Dorsolateral prefrontal cortex (tissue), 122 donors: ENCODE measurements at places on chromosomes 5 and 9.

DNA sequence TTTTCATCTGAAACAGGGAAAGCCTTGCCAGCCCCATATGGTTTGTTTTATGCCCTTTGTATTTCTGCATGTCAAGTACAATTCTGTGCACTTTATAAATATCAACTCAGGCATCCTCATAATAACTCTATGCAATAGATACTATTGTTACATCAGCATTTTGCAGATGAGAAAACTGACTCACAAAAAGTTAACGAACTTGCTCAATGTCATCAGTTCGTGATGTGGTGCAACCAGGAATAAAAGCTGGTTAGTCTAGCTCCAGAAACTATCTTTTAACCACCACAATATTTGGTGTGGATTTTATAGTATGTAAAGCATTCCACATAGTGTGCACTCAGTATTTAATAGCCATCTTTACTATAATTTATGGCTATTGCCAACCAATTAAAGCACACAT is 134.9 kb downstream of the MRPS30 start:
- no peak for DNase-seq

DNA sequence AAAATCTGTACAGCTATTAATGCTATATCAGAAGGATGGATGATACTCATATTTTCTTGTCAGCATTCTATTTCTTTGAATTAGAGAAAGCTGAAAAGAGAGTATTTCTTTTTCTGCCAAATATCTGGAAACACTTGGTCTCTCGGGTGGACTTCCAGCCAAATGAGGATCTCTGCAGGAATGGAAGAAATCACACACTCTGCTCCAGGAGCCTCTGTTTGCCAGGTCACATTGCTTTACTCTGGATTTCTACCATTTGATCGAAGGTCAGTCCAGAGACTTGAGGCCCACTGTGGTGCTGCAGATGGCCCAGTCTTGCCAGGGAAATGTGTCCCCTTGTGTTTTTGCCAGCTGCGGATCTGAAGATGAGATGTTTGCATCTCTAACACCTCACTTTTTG is 154.1 kb downstream of the PCSK1 start:
- DNase-seq, result no peak

GRCh38 chr9:91034976-91035824 is 233.6 kb downstream of the SYK start:
- no peak for DNase-seq

GRCh38 chr5:127650022-127650421 is 1.1 kb downstream of the CTXN3 start:
- DNase-seq, result no peak

DNA sequence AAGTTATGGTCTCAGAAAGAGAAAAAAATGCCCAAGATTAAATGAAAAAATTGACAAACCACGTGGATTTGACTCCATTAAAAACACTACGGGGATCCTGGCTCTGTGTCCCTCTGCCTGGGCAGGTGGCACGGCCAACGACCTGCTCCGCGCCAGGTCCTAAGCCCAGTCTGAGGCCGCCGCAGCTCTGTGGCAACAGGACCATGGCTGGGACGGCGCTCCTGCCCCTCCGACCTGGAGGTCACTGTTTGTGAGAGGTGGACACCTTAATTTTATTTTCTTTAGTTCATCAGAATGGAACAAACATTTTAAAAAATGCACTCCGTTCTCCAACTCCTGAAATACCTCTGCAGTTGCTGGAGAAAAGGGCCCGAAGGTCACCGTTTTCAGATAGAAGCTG is 369.4 kb downstream of the CDH9 start:
- DNase-seq, result no peak

GRCh38 chr5:33711094-33711679 is 180.6 kb downstream of the ADAMTS12 start:
- DNase-seq, result no peak

DNA sequence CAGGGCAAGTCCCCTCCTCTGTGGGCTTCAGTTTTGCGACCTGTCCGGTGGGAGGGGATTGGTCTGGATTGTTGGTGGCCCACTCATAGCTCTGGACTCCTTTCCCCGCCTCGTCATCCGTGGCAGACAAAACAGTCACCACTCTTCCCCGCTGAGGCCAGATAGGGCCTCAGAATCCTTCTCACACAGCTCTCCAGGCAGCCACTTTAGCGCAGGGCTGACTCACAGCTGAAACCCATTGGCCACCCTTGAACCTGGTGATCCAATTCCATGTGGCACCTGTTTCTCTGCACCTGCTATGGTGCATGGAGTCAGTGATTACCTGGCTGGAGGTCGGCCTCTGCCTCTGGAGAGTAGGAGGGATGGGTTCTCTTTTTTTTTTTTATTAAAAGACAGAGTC is 15.8 kb upstream of the CACFD1 start:
- no peak for DNase-seq

DNA sequence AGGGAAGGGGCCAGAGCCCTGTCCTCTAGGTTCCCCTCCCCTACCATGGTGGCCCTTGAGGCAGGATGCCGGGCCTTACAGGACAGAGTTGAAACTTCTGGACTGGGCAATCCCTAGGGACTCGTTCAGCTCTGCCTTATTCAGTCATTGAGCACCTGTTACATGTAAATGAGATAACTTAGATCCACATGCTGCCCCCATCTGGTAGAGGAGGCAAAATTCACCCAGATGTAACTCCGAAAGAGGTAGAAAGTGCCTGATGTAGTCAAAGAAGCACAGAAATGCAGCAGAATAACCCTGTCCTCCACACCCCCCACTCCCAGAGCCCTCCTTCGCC is 1.5 kb downstream of the GGTA1 start:
- DNase-seq, result no peak

GRCh38 chr5:90747175-90747574 is 188.6 kb downstream of the ADGRV1 start:
- no peak for DNase-seq

DNA sequence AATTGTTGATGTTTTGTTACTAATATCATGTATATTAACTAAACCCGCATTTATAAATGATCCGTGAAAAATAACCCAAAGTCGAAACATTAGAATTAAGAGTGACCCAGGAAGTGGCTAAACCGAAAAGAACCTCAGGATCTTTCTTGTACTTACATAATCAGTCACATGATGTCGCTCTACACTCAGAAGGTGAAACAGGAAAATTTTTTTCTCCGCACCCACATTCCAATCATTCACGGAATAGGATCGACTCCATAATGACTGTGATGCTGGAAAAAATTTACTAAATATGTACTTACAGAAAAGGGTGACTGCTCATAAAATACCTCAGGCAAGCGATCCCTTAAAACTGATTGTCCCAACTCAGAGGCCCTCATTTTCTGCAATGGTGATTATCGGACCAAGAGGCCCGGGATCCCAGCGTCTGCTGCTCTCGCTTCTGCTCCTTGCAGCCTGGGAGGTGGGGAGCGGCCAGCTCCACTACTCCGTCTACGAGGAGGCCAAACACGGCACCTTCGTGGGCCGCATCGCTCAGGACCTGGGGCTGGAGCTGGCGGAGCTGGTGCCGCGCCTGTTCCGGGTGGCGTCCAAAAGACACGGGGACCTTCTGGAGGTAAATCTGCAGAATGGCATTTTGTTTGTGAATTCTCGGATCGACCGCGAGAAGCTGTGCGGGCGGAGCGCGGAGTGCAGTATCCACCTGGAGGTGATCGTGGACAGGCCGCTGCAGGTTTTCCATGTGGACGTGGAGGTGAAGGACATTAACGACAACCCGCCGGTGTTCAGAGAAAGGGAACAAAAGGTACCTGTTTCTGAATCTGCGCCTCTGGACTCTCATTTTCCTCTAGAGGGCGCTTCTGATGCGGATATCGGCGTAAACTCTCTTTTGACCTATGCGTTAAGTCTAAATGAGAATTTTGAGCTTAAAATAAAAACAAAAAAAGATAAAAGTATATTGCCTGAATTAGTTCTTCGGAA is at the start of gene PCDHA12:
Gene PCDHA12 (plus strand): TSS at position 224 of the 981 bp plus-strand sequence. CDS start 165 bp downstream, at position 389.
- no peak for DNase-seq

DNA sequence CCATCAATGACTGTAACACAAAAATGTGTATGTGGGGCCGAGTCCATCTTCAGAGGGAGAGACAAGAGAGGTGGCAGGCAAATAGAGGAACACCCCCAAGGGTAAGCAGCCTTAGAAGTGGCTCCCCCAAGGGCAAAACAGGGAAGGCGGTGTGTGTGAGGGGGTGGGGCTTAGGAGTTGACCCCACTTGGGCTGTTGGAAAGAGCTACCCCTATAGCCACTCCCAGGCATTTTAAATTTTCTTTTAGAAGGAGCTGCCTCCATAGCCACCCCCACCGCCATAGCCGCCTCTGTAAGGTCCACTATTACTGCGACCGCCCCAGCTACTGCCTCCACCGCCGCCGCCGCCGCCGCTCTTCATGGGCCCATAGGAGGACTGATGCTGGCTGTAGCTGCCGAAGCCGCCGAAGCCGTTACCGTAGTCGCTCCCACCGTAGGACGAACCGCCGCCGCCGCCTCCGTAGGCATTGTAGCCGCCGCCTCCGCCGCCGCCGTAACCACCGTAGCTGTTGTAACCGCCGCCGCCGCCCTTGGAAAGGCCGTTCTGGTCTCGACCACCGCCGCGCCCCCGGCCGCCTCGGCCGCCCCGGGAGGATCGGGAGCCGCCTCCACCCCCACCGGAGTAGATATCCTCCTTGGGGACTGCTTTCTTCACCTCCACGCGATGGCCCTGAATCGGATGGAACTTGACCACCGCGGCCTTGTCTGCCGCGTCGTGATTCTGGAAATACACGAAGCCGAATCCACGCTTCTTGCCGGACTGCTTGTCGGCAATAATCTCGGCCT is 1.1 kb downstream of the HNRNPA0 start:
- DNase-seq, result peak; percentile 46

DNA sequence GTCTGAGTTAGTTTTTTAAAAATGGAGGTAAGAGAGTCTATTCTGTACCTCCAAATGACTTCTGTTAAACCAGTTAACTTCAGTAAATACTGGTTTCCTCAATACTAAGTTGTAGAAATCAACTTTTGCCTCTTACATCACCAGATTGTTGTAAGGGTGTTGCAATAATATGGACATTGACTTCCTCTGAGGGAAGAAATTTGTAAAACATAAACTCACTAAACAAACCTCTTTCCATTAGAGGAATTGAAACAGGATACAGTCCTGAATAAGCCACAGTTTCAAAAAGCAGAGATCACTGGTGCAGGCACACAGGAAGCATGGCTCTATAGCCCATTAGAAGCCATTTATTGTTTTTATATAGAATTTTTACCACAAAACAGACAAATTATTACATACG is 32.7 kb upstream of the SLCO6A1 start:
- no peak for DNase-seq

- no peak for DNase-seq
Observed at GRCh38 chr5:36685631-36686288, 79.4 kb downstream of the SLC1A3 start.

GRCh38 chr5:4479426-4479825 is 660.7 kb upstream of the ADAMTS16 start:
- DNase-seq, result no peak

- DNase-seq, result no peak
Observed at GRCh38 chr5:98962587-98962986, 33.8 kb upstream of the CHD1 start.

- DNase-seq, result no peak
Observed at GRCh38 chr9:130177898-130178805, 5.9 kb downstream of the NCS1 start.

DNA sequence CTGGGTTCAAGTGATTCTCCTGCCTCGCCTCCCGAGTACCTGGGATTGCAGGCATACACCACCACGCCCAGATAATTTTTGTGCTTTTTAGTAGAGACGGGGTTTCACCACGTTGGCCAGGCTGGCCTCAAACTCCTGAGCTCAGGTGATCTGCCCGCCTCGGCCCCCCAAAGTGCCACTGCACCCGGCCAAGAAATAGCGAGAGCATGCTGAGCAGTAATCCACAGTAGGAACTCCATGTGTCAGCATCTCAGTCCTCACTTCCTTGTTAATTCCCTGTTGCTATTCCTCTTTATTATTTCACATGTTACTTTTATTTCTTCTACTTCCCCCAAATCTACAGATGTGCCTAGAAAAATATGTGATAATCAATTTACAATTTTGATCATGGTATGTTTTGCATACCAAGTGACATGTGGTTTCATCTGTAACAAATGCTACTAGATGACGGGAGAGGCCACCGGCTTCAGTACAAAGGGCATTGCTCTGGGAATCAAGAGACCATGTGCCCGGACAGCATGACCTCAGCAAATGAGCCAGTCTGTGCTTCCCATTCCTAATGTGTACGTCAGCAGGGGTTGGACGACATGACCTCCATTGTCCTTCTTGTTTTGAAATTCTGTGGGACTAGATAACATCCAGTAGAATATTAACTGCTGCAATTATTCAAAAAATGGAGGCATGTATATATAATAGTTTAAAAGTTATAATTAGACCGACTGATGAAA is 61.6 kb downstream of the FNBP1 start:
- DNase-seq, result peak; percentile 37

- no peak for DNase-seq
Observed at GRCh38 chr5:165665735-165666400, 2160.4 kb downstream of the MAT2B start.

- no peak for DNase-seq
Observed at GRCh38 chr9:133008824-133009223, 22.0 kb upstream of the GTF3C5 start.
